Stimulated activated CD4-positive, alpha-beta T cell treated with anti-CD3 and anti-CD28 coated beads, Interleukin-2, amount 100 ng/mL, for 24 hours (primary cell): ENCODE measurements at places on chromosomes 6 and 20.

DNA sequence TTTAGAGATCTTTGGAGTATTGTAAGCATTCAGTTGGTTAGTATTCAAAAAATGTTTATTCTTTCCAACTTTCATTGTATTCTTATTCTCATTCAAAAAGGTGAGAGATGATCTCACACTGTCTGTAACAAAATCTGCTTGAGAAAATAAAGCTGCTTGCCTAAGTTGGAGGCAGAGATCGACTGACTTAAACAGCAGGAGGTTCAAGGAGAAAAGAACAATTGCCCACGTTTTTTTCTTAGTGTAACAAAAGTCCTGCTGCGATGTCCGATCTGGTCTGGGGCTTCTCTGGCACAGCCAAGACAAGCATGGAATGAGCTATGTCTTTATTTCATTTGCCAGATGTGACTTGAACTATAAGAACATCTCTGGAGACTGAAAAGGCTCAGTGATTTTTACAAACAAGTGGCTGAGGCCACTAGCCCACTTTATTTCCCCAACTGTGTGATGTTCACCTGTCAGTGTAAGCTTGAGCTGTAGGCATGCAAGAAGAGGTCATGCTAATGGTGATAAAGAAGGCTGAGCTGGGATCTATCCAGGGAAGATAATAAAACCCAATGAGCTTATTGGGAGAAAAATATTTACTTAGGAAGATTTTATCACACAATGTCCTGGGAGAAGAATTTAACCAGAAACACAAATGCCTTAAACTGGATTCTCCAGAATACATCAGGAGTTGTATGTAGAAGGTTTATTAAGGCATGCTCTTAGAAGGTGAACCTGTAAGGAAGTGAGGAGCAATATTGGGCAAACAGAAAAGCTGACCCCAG lies 580.1 kb upstream of the BTBD3 start:
- no peak for DNase-seq

- DNase-seq: no peak
Observed at GRCh38 chr6:151205721-151206600, 33.8 kb upstream of the AKAP12 start.

DNA sequence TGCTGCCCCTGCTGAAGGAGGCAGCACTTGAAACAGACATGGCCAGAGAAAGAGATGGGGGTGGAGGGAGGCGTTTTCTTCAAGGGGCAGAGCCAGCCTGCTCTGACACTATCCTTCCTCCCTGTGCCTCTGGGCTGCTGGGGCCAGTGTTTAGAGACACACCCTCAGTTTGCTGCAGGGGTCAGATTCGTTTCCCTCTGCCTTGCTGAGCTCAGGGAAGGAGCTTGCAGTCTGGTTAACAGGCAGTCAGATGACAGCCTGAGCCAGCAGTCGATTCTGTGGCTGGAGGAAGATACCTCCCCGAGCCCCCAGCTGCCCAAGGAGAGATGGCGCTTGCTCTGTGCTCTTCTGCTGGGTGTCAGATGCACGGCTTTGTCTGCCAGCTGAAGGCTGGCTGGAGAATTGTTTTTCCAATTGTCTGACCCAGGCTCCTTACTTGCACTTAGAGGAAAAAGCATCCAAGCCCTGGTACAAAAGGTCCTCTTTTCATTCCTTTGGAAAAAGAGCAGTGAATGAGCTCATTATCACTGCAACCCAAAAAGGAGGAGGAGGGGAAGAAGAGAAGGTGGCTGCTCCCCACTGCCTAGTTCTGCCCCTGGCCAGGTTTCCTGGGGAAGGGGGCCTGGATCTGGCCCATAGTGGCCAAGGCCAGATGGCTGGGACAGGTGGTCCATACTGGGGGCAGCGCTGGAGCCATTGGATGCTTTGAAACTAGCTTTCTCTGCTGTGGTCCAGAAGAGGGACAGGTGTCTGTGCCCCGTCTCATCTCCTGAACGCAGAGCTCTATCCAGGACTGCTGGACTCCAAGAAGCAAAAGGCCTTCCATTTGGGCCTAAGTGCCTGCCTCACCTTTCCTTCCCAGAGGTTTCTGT lies 88.2 kb downstream of the TCP11 start:
- DNase-seq: no peak

DNA sequence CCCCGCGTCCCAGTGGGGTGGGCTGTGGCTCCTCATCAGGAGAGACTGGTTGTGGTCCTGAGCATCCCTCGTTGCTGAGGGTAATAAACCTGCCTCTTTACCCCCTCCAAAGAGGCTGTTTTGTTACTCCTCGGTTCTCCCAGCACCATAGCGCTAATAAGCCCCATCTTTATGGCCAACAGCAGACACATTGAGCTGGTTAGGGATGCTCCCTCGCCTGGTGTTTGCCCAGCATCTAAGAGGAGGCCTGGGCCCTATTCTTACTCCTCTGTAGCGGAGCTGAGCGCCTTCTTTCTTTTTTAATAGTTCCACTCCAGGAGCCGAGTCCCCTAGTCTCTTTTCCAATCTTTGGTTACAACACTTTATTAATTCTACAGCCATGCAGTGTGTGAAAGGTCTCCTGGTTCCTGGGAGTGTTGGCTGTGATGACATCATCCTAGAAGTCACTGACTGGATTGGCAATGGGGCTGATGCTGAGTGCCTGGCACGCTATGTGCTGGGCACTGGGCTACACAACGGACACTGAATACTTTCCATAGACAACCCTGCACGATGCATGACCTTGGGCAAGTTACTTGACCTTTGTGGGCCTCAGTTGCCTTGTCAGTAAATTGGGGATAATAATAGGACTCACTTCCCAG lies 50.6 kb upstream of the CCDC167 start:
- DNase-seq: no peak

DNA sequence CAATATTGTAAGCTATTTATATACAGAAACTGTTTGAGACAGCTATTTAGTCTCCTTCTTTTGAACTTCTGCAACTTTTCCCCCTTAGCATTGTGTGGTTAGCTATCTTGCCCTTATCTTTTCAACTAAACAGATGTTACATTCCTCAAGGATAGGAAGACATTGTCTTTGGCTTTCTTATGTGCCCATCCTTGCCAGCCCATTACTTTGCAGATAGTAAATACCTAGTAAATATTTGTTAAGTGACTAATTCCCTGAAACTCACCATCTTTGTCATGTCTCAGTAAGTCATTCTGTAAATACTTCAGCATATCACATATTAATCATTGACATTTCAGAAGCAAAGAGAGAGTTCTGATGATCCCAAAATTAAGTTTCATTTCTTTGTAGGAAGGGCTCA lies 69.1 kb upstream of the FLRT3 start:
- no peak for DNase-seq

DNA sequence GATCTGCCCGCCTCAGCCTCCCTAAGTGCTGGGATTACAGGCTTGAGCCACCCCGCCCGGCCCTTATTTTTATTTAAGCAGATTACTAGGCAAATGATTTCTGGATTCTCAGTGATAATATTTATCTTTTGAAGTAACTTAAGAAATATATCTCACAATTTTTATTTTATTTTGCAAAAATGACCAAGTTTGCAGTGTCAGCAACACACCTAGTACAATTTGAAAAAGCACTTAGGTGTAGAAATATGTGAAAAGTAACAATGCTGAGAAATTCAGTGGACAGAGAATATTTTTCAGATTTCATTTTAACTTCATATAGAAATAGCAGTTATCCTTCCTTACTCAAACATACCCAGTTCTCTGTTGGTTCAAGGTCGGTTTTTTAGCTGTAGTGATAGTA lies 78.9 kb upstream of the XRN2 start:
- DNase-seq: no peak

DNA sequence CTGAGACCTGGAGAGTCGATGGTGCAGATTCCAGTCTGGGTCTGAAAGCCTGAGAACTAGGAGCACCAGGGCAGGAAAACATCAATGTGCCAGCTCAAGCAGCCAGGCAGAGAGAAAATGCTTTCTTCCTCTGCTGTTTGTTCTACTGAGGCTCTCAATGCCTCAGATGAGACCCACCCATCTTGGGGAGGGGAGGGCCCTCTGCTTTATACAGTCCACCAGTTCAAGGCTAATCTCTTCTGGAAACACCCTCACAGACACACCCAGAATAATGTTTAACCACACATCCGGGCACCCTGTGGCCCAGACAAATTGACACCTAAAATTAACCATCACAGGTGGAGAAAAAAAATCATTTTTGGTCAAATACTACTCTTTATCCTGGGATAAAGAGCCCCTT lies 89.3 kb upstream of the SLC22A23 start:
- DNase-seq: no peak

DNA sequence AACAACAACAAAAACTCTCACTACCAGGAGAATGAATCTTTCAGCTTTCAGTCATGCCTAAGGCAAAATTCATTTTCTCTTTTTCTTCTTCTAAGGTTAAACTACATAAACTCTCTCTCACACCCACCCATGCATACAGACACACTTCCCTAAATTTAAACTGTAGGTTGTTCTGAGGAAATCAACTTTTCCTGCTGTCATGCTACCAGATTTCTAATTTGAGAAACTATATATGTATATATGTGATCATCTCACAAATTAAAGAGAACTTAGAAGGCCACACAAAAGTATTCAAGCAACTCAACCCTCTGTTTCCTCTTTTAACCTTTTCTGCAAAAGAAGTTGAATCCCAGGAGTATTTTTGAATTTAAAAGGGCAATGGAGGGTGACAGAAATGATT lies 532.5 kb downstream of the KIF16B start:
- DNase-seq: no peak

- DNase-seq: no peak
Observed at GRCh38 chr20:38095017-38095686, 61.6 kb downstream of the RPRD1B start.

DNA sequence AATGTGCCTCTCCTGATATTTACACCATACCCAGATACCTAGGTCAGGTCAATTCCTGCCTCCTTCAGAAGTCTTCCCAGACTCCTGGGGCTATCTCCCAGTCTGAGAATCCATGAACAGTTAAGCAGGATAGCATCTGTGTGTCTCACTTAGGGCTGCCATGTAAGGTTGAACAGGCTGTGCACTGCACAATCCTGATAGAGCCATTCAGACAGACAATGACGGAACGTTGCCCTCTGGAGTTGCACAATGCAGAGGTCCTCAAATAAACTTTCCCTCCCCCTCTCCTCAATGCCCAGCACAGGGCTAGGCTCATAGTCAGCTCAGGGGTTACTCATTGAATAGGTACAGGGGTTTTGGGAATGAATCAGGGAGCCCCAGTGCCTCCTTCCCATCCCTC lies 89.7 kb downstream of the CD40 start:
- DNase-seq: no peak

DNA sequence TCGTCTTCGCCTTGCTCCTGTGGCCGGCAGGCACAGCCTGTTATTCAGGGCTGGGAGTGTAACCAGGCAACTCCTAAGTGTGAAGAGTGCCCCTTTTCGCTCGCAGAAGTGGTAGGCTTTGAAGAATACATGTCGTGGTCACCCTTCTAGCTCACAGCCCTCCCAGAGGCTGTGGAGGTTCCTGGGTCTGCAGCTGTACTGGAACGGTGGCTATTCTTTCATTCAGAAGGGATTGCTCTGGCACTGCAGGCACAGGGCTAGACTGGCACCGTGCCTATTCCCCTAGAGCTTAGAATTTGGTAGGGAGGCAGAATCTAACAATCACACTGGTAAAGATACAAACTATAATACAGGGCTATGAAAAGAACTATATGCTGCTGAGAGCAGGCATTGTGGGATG lies 1.1 kb upstream of the SRSF12 start:
- DNase-seq: no peak

DNA sequence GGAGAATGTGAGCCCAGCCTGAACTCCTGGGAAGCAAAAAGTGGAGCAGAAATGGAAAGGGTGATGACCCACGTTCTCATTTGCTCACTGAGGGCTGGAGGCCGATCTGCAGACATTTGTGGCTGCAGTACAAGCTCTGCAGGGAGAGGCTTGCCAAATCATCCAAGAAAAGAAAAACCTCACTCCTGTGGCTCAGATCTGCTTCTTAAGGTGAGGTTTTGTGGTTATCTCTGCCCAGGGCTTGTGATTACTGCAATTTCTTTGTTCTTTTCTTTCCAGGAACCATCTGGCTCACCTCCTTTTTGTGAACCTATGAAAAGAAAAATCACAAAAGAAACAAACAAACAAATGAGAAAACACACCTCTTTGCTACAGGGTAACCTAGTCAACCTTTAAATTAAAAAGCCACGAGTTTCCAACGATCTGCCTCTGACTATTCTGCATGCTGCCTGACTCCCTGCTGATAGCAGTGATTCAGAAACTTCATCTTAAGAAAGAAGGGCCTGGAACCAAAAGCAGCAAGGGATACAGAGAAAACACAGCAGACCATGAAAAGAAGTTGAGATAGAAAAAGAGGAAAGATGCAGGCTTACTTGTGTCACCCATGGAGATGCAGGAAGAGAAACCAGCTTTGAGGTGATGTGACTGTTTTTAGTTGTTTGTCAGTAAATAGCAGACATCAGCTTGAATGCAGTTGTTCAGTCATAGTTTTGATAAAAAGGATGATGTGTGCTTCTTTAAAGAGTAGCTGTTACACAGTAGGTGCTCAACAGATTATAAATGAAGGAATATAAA lies 165.1 kb downstream of the LMBRD1 start:
- no peak for DNase-seq

DNA sequence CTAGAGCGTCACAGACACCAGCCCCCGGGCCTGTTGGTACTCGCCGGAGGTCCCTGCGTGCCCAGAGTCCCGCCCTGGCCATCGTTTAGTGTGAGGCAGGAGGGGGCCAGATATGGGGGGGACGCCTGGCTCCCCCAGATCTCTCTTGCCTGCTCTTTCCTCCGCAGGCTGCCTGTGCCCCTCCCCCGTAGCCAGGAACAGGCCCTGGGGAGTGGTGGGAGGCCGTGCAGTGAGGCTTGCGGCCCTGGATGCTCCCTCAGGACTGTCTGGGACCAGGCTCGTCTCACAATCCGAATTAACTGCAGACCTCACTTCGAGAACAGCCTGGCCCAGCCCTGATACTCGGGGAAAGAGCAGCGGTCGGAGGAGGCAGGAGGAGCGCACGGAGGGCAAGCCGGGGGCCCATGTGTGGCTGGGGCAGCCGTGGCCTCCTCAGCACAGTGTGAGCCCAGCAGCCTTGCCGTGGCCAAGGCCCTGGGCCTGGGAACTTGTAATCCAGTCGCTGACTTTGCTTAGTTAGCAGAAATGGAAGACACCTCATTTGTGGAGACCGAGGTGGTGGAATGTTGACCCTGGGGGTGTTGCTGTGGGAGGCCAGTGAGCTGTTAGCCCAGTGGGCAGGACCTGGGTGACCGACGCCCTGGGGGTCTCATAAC lies 28.7 kb downstream of the FRMD1 start:
- DNase-seq: no peak
